ENCODE measurements at places on chromosomes 5 and 9.

GRCh38 chr9:36164372-36164771 lies 4.8 kb upstream of the CCIN start:
- DNase-seq: no peak

DNA sequence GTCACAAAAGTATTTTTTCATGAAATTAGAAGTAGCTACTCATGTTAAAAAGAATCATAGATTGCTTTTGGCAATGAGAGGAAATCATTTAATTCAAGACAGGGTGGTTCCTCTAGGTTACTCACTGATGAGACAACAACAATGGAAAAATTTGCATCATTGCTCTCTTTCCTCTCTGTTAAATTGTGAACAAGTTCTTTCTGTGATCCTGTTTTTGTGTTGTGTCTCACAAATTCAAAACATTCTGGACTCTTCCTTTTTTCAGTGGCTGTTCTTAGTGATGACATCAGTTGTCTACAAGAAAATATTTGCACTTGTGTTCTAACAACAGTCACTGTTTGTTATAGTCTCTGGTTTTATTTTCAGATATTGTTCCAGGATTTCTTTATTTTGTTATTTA lies 95.3 kb downstream of the XRCC4 start:
- no peak for DNase-seq

DNA sequence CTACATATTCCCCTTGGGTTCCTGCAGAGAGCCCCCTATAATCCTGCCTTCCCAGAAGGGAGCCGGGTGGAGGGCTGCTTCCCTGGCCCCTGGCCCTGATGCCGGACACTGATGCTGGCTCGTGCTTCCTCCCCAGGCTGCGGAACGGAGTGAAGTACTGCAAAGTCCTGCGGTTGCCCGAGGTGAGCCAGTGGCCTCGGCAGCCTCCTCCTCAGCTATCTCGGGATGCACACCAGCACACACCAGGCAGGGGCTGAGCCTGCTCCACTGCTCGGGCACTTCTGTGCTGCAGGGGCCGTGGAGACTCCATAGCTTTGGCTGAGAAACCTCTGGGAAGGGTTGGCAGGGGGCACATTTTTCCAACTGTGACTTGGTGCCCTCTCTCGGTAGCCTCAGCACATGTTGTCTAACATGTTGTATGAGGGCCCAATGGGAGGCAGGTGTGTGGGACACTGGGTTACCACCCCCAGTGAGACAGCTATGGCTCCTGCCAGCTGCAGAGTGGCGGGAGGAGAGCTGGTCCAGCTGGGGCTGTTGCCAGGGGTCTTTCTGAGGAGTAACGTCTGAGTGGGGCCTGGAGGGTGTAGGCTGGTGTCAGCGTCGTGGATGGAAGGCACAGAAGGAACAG lies 38.4 kb downstream of the USP20 start:
- DNase-seq: no peak

DNA sequence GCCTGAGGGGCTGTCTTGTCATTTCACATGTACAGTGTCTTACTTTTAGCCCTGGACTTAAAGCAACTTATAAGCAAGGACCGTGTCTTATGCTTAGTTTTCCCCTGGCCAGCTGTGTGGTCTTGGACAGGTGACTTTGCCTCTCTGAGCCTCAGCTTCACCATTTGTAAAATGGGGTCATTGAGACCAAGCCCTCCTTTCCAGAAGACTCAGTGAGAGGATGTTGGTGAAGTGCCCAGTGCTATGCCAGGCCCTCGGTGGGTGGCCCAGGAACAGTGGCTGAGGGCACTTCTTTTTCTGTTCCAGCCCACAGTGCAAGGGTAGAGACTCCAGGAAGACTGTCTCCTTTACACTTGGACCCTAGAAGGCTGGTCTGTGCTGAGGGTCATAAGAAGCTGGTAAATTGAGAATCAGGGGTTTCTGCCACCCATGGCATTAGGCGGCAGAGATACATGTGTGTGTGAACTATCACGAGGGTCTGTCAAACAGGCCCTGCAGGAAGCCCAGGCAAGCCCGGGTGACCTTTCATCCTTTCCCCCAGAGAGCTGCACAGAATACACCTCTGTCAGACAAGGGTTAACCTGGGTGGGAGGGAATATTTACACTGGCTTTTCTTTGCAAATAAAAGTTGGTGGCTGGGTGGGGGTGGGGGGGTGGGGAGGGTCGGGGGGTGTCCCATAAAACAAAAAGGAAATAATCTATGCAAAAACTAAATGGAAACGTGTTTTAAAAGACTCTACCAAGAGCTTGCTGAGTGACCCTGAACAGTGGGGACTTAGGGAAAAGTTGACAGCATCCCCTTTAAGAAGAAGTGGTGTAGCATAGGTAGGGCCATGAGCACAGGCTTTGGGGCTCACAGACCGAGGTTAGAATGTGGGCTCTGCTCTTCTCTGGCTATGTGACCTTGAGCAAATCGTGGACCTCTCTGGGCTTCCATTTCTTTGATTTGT lies 20.4 kb upstream of the KIF12 start:
- no peak for DNase-seq

DNA sequence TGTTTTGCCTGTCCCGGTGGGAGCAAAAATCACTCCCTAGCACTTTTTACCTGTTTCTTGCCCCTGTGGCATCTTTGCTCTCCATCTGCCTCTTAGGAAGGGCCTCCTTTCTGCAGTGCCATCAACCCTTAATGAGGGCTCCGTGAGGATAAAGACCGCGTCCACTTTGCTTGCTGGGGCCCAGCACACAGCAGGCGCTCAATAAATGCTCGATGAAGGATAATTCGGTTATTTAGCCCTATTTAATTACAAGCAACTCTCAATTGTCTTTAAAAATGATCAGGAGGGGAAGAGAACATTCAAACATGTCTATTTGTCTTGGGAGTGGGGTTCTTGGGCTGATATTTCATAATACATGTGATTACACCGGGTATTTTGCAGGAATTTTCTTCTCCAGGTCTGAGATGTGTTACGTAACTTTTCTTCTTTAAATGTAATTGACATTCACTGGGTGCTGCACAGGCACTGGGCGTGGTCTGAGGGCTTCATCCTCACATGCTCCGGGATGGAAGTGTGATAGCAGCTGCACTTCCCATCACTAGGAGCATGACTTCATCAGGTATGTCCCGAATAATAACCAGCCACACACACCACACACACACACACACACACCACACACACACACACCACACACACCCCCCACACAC lies 19.8 kb upstream of the NTNG2 start:
- DNase-seq: no peak

DNA sequence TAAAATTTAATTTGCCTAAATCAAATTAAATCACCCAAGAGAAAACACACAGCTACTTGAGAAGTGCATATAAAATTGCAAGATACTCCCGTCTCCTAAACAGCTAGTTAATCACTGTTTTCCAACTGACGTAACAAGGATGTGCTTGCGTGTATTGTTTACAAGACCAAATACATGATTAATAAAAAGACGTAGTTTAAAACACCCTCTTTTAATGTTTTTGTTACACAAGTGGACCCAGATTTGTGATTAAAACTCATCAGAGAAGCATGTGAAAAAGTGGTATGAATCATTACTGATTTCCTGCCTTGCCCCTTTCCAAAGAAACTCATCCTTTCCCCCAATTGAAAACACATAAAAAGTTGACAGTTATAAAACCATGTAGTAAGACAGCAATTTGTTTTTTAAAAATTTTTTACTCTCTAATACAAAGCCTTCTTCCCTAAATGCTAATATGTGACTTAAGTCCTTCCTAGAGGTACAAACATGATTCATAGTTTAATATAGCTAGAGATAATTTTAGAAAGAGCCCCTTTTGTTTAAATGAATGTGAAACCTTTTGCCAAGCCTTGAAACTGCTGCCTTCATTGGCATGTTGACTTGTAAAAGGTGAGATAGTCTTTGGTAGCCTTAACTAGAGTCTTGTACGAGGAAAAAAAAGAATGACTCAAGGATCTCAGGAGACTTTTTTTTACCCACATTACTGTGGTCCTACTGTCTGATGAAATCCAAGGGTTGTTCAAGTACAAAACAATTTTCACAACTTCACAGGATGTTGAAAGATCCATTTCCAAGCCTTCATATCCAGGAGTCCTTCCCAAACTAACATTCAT lies 61.4 kb upstream of the FST start:
- no peak for DNase-seq

GRCh38 chr5:72523960-72524582 lies 16.9 kb upstream of the ZNF366 start:
- peak; percentile 12 for DNase-seq

GRCh38 chr9:103139891-103140290 lies 144.8 kb downstream of the CYLC2 start:
- no peak for DNase-seq

DNA sequence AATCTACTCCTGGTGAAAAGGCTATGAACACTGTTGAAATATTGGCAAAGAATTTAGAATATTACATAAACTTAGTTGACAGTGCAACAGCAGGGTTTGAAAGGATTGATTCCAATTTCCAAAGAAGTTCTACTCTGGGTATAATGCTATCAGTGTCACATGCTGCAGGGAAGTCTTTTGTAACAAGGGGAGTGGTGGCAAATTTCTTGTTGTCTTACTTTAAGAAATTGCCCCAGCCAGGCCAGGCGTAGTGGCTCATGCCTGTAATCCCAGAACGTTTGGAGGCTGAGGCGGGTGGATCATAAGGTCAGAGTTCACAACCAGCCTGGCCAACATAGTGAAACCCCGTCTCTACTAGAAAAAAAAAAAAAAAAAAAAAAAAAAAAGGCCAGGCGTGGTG lies 86.3 kb upstream of the OTULINL start:
- no peak for DNase-seq

- no peak for DNase-seq
Observed at GRCh38 chr9:75713335-75713734, 177.1 kb upstream of the PCSK5 start.

DNA sequence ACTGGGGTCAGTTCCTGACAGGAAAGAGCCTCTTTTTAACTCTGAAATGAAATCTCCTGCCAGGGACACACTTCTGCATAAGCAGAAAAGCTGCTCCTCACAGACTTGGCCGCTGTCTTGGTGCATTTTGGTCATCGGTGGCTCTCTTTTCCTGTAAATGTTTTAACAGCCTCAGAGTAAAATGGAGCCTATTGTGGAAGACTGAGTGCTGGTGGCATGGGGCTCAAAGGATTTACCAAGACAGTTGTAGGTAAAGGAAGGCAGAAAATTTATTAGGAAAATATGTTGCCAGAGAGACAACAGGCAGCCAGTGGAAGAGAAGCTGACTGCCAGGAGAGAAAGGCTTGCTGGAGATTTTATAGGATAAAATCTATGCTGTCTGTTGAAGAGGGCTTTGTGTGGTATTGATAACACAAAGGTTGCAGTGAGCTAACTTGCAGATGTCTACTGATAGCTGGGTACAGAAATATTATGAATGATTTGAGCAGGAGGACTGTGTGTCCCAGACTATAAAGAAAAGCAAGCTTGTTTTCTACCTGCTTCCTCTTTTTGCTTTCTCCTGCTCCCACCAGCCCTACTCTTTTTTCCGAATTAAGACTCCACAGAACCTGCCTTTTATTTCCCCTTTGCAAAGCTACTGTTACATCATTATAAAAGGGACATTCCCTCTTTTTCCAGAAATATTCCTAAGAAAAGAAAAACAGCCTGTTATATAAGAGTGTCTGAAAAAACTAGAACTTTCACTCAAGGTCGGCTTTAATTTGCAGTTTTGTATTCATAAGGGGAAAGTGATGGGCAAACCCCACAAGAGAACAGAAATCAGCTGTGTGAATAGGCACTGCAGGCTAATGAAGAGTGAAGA lies 27.9 kb upstream of the IFNA14 start:
- DNase-seq: no peak

DNA sequence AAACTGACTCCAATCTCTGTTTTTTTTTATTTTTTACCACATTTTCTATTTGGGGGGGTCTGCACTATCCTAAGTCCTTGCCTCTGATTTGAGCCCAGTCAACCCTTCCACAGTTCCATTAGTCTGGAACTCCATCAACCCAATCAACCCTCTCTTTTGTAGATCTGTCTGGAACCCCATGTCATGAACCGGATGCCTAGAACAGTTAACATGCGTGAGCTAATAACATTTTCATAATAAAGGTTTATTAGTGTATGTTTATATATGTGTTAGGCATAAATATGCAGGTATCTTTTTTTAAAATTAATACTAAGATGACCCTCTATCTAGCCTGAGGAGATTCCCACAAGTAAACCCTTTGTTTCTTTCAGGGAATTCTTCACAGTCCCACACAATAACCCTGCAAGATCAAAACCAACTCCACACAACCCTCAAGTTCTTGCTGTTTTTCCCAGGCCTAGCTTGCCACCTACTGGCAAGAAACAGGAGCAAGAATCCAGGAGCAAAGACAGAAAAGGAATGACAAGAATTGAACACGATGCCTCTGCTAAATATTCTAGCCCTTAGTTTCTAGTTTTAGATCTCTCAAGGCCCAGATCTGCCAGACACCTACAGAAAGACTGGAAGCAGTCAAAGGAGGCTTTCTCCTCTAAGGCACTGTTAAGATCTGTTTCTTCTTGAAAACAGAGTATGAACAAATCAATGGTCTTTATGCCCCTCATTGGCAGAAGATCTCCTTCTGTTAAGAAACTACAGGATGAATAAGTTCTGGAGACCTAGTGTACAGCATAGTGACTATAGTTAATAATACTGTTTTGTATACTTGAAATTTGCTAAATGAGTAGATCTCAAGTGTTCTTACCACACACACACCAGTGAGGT lies 100.4 kb downstream of the TRIM36 start:
- peak; percentile 47 for DNase-seq

GRCh38 chr5:72296256-72296655 lies 23.8 kb downstream of the MRPS27 start:
- DNase-seq: no peak

DNA sequence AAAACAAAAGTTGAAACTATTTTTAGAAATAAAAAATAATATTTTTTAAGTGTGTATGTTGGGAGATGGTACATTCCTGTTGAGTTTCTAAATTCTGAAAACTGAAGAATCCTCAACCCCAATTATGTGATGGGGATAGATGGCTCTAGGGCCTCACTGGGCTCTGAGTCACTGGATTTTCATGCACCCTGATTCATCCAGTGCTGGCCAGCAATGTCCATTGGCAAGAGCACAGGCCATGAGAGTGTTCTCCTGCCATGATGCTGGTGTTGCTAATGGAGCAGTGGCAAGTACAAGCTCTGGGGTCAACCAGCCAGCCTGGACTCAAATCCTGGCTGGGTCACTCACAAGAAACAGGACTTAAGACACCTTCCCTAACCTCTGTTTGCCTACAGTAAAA lies 23.3 kb downstream of the SMIM23 start:
- no peak for DNase-seq

DNA sequence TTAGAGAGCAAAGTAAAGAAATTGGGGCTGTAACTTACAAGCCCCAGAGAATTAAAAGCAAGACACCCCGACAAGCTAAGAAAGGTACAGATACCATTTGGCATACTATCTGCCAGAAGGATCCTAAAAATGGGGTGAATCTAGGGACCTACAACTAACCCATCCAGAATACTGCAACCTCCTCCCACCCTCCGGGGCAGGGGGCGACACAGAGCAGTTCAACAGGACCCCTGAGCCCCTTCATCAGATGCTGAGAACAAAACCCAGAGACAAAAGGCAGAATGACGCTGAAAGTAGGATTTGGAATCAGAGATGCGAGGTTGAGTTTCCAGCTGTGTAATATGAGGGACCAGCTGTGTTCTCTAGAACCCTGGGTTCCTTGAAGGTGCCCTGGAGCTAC lies 71.2 kb downstream of the EPB41L4B start:
- DNase-seq: no peak

Data from HEK293T (cell line).